ENCODE measurements at places on chromosomes 6 and 20.

DNA sequence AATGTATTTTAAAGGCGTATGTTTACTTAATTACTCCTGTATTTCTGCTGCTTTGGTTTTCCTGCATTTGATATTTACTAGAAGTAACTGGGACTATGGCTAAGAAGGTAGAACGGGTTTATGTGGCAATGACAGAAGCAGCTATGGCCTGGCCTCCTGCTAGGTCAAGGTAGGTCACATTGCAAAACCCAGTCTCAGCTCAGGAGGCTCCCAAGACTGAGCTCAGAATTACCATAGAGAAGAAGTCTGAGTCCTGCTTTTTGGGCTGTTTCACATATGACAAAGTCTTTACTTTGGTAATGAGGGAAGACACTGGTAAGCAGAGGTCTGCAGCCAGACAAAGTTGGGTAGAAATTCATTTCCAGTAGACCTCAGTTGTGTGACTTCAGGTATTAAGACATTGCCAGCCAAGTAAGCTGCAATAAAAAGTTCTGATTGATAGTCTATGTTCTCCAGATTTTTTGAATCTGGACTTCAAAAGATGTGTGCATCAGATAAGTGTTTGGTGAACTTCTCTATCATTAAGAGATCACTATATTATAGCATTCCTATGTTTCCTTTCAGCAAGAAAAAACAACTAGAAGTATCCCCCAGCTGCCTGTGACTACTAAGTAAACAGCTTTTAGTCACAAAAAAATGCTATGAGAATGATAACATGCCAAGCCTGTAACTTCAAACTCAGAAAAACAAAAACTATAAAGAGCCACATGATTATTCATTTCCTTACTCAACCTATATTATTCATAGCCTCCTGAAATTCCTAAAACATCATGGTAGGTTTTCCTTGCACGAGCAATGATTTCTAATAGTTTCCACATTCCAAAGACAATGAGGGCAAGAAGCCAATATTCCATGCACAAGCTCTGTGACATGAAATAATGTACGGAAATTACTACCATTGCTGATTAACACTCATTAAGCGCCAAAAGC lies 312.3 kb downstream of the HAO1 start:
- peak; percentile 85 for DNase-seq

- no peak for DNase-seq
Observed at GRCh38 chr6:83854001-83854501, 891 bp downstream of the RIPPLY2 start.

DNA sequence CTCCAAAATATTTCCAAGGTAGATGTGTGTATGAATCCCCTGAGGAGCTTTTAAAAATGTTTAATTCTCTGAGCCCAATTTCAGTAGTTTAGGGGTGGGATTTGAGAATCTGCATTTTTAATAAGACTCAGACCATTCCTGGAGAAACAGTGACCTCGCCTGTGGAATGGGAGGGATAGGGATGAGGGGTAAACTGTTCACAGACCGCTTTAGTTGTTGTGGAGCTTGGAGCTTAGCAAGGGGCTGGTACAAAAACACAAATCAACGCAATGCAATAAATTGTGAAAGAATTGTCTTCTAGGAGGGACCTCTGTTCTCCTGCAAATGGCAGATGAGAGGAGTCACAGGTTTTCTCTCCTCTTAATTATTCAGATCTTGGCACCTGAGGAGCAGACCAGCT lies 239.3 kb upstream of the SULF2 start:
- no peak for DNase-seq

GRCh38 chr6:38113825-38114576 lies 294.5 kb downstream of the ZFAND3 start:
- no peak for DNase-seq

GRCh38 chr20:47814632-47815415 lies 29.5 kb upstream of the SULF2 start:
- DNase-seq, result no peak

- DNase-seq, result peak; percentile 45
Observed at GRCh38 chr6:71386215-71386614, 97.6 kb downstream of the OGFRL1 start.

GRCh38 chr6:21451546-21452013 lies 142.0 kb upstream of the SOX4 start:
- DNase-seq, result no peak

- peak; percentile 56 for DNase-seq
Observed at GRCh38 chr6:2738373-2738979, 12.2 kb downstream of the MYLK4 start.

- DNase-seq, result no peak
Observed at GRCh38 chr6:82211326-82211725, 36.2 kb downstream of the IBTK start.

All from fibroblast of skin of right biceps (primary cell).